ENCODE measurements at places on chromosomes 4 and X.

DNA sequence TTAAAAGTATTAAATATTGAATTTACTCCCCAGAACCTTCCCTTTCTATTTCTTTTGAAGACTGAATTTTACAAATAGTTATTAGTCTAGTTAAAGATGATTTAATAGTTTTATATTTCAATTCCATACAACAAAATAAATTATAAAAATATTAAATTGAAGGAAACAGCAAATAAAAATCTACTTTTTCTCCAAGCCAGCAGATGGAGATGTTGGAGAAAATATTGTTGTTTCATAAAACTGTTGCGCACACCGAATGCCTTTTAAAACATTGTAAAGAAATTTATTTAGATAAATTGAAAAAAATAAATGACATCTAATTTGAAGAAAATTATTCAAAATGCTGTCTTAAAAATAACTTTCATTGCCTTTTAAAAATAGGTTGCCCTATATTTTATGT lies 5.5 kb downstream of the GRIA2 start:
- DNase-seq = no peak

DNA sequence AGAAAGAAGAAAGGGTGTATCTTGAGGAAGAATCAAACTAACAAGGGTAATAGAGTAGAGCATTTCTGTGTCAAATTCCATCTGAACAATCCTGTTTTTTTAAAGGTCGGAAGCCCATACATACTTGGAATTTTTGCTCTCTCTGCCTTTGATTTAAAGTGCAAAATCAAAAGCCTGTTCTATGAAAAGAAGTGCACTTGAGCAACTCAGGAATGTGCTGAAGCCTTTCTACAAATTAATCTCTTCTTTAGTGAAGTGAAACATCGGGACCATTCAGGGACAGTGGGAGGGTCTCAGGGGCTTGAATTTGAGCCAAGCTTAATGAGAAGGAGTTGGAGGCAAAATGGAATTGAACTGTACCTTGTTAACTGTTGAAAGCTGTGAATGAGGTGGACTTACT lies 1008.5 kb upstream of the LCORL start:
- DNase-seq = no peak

GRCh38 chr4:81622474-81623184 lies 150.9 kb upstream of the RASGEF1B start:
- no peak for DNase-seq

- no peak for DNase-seq
These were observed 34.1 kb downstream of the DLG3 start for GRCh38 chrX:70478526-70479245.

- no peak for DNase-seq
These were observed 78.2 kb downstream of the AREG start for GRCh38 chr4:74523096-74523495.

DNA sequence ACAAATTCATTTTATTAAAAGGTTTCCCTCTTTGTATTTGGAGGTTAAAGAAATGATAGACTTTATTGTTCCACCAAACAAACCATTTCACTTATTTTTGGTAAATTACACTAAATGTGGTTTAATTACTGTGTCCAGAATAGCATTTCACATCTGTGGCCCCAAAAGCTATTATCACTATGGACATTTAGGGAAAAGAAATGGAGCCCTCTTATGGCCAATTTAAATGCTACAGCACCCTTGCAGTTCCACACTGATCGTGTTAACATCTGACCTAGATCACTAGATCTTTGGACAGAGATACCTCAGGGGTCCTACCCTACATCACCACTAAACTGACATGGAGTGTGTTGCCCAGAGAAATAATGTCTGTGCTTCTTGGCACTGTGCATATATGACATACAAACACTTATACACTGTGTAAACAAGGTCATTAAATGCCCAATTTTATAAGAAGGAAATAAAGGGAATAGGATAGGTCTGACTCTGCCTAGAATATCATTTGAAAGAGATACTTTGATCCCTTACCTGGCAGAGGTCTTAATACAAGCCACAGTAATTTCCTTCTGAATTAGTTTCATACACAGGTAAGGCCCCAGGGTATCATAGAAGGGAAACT lies 163.9 kb downstream of the KDR start:
- DNase-seq = no peak

DNA sequence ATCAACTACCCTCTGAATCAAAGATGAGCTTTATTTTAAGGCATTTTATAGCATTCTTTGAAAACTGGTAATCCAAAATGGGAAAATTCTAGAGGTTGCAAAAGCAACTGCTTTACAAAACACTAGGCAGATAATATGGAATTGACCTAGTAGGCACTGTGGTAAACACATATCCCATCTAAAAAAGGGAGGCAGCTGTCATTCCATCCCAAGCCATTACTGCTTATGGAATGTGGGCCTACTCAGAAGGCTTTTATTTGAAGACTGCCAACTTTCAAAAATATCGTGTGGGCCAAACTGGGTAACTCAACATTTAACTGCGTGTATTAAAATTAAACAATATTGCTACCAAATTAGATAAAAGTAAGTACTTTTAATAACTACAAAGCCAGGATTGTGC lies 19.3 kb downstream of the UBE2D3 start:
- no peak for DNase-seq

Measured in nephron progenitor cell (in vitro differentiated cells).